CD4-positive, alpha-beta T cell treated with Interleukin-6 for 4 hours (primary cell): ENCODE measurements at places on chromosomes 1 and 21.
A peak's percentile ranks its signal among the peaks of the same experiment; 100 is the strongest.

GRCh38 chr1:40630488-40631223 is 34.8 kb downstream of the RIMS3 start:
- peak; percentile 23 for DNase-seq

DNA sequence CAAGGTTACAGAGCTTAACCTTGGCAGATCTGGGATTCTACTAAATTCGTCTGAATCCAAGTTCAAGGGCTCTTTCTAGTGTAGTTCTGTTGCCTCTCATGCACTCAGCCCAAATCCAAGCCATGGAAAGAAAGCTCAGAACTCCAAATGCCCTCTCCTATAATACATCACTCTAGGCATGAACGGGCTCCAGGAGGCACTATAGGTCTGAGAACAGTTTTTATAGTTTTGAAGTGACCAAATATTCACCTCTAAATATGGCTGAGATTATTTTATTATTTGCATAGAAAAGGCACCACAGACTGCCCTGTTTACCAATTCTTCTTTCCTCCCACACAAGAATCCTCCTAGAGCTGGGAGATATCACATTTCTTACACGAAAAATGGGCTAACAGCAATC is 327.9 kb upstream of the BEND5 start:
- no peak for DNase-seq

DNA sequence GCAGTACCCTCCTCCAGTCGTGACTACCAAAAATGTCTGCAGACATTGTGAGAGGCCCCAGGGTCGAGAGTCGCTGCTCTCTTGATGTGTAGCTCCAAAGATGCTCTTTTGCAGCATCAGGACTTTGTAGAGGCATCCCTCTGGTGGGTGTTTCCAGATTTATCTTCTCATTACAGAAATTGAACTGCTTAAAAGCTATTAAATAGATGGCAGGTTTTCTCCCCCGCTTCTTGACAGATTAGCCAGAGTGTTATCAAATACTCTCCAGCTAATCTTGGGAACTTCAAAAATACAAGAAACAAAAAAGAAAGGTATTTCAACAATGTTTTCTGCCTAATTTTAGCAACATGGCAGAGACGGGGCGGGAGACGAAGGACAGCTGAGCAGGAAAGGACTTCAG is 265.2 kb downstream of the KIF26B start:
- DNase-seq: no peak

- no peak for DNase-seq
These were observed 167.3 kb downstream of the FASLG start for GRCh38 chr1:172826096-172826741.

- no peak for DNase-seq
These were observed 51.2 kb downstream of the DIP2A start for GRCh38 chr21:46509741-46510502.

DNA sequence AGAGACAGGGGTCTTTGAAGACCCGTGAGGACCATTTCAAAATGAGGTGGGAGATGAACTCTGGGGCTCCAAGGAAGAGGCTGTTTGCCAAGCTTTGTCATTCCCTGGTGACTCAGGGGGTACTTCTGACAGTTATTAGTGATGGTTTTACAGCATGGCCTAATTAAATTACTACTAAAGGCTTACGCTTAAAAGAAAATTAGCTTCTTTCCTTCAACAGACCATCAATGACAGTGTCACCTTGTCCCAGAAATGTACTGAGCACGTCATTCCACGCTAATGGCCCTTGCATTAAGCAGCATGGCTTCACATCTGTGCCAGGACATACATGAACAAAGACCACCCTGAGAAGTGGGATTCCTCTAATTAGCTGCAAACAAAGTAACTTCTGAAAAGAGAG is 5.1 kb upstream of the UTS2 start:
- DNase-seq: no peak

DNA sequence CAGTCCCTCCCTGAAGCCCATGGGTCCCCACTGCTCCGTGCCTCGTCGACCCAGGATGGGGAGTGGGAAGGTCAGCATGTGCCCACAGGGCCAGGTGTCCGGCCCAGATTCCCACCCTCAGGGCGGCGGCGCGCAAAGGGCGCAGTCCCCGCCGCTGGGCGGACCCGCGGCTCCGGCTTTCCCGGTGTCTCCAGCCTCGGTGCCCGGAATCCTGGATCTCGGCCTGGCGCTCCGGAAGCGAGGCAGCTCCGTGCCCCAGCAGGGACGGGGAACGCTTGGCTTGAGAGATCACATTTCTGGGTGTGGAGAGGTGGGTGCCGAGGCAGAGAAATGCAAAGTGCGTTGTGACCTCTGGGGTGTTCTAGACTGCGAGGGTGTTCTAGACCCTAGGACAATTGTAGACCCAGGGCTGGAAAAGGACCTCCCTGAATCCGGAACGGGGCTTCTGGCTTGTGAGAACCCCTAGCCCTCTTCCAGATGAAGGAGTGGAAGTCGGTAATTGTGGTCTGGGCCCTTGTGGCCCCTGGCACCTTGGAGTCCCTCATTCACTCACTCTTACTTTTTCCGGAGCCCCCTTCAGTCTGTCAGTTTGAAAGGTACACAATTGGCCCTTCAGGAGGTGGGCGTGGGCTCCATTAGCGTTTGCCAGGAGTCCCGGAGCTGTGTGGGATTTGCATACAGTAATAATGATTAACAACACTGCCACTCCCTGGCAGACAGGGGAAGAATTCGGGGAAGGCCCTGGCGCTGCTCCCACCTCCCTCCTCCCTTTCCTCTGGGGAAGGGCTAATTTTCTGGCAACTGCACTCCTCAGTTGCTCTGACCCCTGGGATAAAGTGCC is 1.6 kb upstream of the KCND3 start:
- DNase-seq: no peak
